ENCODE measurements at places on chromosomes 7 and 10.

- peak; percentile 14 for DNase-seq
Measured at GRCh38 chr7:106367018-106367420, 82.2 kb upstream of the NAMPT start.

- DNase-seq, result peak; percentile 33
Measured at GRCh38 chr7:93941945-93942344, 20.4 kb downstream of the GNG11 start.

GRCh38 chr7:38057829-38058228 is 120.2 kb upstream of the STARD3NL start:
- DNase-seq, result no peak

DNA sequence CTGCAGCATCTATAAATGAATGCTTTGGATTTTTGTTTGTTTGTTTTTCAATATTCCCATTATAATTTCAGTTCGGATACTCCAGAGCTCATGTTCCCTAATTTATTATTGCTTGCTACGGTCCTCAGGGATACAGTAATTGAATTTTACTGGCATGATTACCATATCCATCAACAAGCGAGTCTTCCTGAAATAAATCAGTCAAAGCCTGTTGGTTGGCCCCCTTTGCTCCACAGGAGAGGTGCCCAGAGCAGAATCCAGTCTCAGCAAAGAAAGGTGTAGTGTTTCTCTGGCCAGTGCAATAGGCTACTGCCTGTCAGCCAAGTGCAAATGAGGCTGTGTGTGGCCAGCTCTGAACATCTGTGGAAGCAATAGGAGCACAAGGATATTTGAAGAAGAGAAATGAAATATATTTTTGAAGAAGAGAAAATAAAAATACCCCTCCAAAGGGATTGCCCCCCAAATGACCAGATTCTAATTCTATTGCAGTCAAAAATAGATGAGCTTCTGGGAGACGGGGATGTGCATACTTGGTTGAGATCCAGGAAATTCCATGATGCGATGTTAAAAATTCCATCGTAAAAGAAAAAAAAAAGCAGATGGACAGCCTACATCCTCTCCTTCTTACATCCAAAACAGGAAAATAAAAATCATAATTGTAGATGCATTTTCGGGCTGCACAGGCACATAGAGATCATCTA is 18.1 kb downstream of the TRIL start:
- DNase-seq, result no peak

GRCh38 chr10:13660551-13660920 is 73.8 kb downstream of the PRPF18 start:
- DNase-seq, result peak; percentile 70
